Temporal lobe (tissue), 4 donors: ENCODE measurements at places on chromosomes 5 and 9. TPM values are rescaled to one million over a fixed set of nuclear protein-coding genes. Genes with fewer than 3 reads are reported as not detected.

SPINK4 gene
- total RNA-seq = not detected

HTR4 gene
- total RNA-seq = 0.49 TPM

SLC6A3 gene
- total RNA-seq = not detected

NFIL3 gene
- 29.5 TPM for total RNA-seq

SPDL1 gene
- total RNA-seq = 17.2 TPM

WDR38 gene
- total RNA-seq = 0.25 TPM

PITX1 gene
- total RNA-seq = 0.25 TPM

BAAT gene
- under 0.01 TPM for total RNA-seq

SLC12A7 gene
- 9.6 TPM for total RNA-seq

UQCRQ gene
- total RNA-seq = 76.2 TPM

PIP5K1B gene
- 4.9 TPM for total RNA-seq

BTNL9 gene
- total RNA-seq = 2.2 TPM

FGF10 gene
- 1.7 TPM for total RNA-seq
